ENCODE measurements at places on chromosomes 1 and 21.

GRCh38 chr21:44868707-44869106, 4.8 kb downstream of the PTTG1IP start:
- DNase-seq: no peak
- H3K27me3 ChIP-seq: no peaks in the 10 kb centered on the region
- H3K4me3 ChIP-seq: peak overlapping the region; percentile 53
- peaks cover 46% of the 10 kb centered on the region for H3K36me3 ChIP-seq
- peak overlapping the region; percentile 84 for H3K27ac ChIP-seq

GRCh38 chr1:84365225-84366221, 32.8 kb upstream of the DNASE2B start:
- H3K27me3 ChIP-seq: no peaks in the 10 kb centered on the region
- H3K27ac ChIP-seq: no peak overlapping the region
- DNase-seq: no peak
- peaks cover 3% of the 10 kb centered on the region for H3K4me1 ChIP-seq
- no peaks in the 10 kb centered on the region for H3K36me3 ChIP-seq
- no peak overlapping the region for H3K4me3 ChIP-seq

- DNase-seq: no peak
- H3K27ac ChIP-seq: no peak overlapping the region
- no peak overlapping the region for H3K4me3 ChIP-seq
- H3K36me3 ChIP-seq: no peaks in the 10 kb centered on the region
- H3K27me3 ChIP-seq: peaks cover 24% of the 10 kb centered on the region
Observed at GRCh38 chr1:207486198-207486597, 9.8 kb upstream of the CR1 start.

GRCh38 chr21:32592929-32593502, 7.7 kb upstream of the TCP10L start:
- H3K27me3 ChIP-seq: no peaks in the 10 kb centered on the region
- DNase-seq: no peak
- peaks cover 11% of the 10 kb centered on the region for H3K4me1 ChIP-seq

GRCh38 chr1:89603651-89604413, 29.1 kb upstream of the LRRC8C start:
- peaks cover 89% of the 10 kb centered on the region for H3K4me1 ChIP-seq
- H3K36me3 ChIP-seq: peaks cover 19% of the 10 kb centered on the region
- peak overlapping the region; percentile 26 for H3K4me3 ChIP-seq
- H3K27me3 ChIP-seq: no peaks in the 10 kb centered on the region
- peak overlapping the region; percentile 99 for H3K27ac ChIP-seq

- H3K36me3 ChIP-seq: peaks cover 54% of the 10 kb centered on the region
- peaks cover 7% of the 10 kb centered on the region for H3K4me1 ChIP-seq
- no peak overlapping the region for H3K27ac ChIP-seq
- H3K4me3 ChIP-seq: no peak overlapping the region
- H3K27me3 ChIP-seq: no peaks in the 10 kb centered on the region
Observed at GRCh38 chr21:34147792-34148418, 74.5 kb downstream of the MRPS6 start.

- no peaks in the 10 kb centered on the region for H3K36me3 ChIP-seq
- H3K4me3 ChIP-seq: peak overlapping the region; percentile 14
- no peaks in the 10 kb centered on the region for H3K27me3 ChIP-seq
- no peak for DNase-seq
Observed at GRCh38 chr1:159779403-159779851, 1.3 kb upstream of the DUSP23 start.

GRCh38 chr1:173137107-173137706, 69.9 kb downstream of the TNFSF4 start:
- H3K4me3 ChIP-seq: no peak overlapping the region
- no peak overlapping the region for H3K27ac ChIP-seq
- DNase-seq: no peak
- no peaks in the 10 kb centered on the region for H3K4me1 ChIP-seq
- H3K27me3 ChIP-seq: peaks cover 2% of the 10 kb centered on the region
- H3K36me3 ChIP-seq: no peaks in the 10 kb centered on the region

DNA sequence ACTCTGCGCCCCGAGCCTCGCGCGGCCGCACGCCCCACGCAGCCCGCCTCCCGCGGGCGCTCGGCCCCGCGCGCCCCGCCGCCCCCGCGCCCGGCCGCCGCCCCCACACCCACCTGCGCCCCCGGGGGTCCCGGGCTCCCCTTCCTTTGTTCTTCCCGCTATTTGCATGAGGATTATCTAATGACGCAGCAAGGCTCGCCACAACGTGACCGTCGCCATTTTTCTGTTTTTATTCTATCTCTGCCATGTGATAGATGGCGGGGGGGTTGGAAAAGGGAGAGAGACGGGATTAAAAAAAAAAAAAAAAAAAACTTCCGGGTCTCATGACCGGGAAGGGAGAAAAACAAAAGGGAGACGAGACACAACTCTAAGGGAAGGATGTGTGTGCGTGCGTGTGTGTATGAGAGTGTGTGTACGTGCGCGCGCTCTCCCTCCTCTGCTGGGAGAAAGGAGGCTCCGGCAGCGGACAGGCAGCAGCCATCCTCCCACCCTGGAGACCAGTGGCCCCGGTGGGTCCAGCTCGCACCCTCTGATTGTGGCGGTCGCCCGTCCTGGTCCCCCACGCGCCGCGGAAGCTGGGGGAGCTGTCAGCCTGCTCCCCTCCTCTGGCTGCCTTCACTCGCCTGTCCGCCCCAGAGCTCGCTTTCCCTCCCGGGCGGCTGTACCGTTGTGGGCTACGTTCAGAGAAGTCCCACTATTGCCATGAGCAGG, 80.4 kb upstream of the AK4 start:
- H3K4me3 ChIP-seq: peak overlapping the region; percentile 84
- peaks cover 41% of the 10 kb centered on the region for H3K4me1 ChIP-seq
- DNase-seq: peak; percentile 61
- H3K36me3 ChIP-seq: no peaks in the 10 kb centered on the region

DNA sequence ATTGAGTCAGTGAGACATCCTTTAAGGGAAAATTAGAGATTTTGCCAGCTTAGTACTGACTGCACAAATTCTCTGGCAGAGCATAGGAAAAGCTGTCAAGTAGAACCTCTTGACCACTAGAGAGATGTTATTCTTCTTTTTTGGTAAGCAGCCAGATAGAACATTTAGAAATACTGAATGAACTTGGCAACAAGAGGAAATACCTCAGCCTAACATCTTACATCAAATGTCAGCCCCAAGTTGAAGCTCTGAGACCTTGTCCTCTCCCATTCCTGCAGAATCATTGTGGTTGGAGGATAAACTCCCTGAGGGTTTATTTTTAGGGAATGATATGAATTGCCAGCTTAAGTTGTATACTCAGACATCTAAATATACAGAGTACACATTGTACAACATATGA, 53.5 kb downstream of the MIGA1 start:
- peaks cover 3% of the 10 kb centered on the region for H3K4me1 ChIP-seq
- no peak overlapping the region for H3K4me3 ChIP-seq
- H3K27me3 ChIP-seq: no peaks in the 10 kb centered on the region
- DNase-seq: no peak
- H3K36me3 ChIP-seq: peaks cover 17% of the 10 kb centered on the region
- H3K27ac ChIP-seq: no peak overlapping the region

GRCh38 chr1:29504196-29504595, 267.9 kb downstream of the PTPRU start:
- H3K4me3 ChIP-seq: no peak overlapping the region
- no peak overlapping the region for H3K27ac ChIP-seq
- no peak for DNase-seq
- H3K4me1 ChIP-seq: no peaks in the 10 kb centered on the region

DNA sequence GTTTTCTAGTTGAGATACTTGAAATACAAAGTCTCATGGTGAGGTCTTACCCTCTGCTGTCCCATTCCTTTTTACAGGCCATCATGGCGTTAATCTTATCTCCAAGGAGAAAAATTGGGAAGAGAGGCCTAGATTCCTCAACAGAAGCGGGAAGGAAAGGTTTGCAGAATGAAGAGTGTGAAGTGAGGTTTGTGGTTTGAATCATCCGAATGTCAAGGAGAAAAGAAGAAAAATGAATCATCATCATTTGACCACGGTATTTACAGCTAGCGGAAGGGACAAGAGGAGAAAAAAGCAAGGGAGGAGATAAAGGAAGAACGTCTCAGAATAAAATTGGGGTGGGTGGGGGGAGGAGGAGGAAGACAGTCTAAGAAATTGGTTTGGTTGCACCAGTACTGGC, 935 bp upstream of the COG2 start:
- H3K4me3 ChIP-seq: peak overlapping the region; percentile 96
- H3K27ac ChIP-seq: no peak overlapping the region
- no peak for DNase-seq
- H3K4me1 ChIP-seq: peaks cover 36% of the 10 kb centered on the region

DNA sequence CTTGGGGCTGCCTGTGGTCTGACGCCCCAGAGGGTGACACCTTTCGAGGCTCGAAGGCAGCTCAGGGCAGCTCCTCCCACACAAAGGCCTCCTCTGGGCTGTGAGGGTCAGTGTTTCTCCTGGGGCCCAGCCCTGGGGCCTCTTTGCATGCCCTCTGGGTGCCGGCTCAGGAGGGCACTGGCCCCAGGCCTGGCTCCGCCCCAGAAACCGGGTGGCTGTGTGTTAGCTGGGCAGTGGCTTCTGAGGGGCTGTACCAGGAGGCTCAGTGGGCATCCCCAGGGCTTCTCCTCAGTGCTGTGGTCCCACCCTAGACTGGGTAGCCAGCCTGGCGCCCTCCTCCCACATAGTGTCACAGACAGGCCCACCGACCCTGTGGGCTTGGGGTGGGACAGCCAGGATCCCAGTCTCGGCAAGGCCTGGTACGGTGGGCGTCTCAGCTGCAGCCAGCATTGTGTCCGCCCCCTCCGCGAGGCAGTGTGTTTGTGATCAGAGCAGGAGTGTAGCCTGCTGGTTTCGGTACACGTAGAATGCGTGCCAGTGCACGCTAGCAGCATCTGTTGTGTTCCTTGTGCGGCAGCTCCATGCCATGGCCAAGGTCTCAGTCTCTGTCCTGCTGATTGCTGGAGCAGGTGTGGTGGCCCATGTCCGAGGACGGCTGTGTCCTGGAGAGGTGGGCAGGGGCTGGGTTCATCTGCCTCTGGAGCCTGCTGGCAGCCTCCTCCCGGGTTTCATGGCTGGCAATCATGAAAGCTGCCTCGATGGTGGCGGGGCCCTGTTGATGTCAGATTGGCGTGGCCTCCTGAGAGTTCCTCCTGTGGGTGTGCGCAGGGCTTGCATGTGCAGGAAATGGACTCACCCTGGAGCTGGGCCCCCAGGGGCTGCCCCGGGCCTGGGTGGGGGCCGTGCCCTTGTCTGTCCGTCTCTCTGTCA, 28.0 kb downstream of the RRP1 start:
- H3K36me3 ChIP-seq: peaks cover 5% of the 10 kb centered on the region
- peaks cover 2% of the 10 kb centered on the region for H3K27me3 ChIP-seq
- H3K4me1 ChIP-seq: peaks cover 11% of the 10 kb centered on the region
- no peak for DNase-seq
- H3K4me3 ChIP-seq: no peak overlapping the region

- H3K4me3 ChIP-seq: no peak overlapping the region
- no peaks in the 10 kb centered on the region for H3K27me3 ChIP-seq
- H3K27ac ChIP-seq: no peak overlapping the region
Observed at GRCh38 chr21:45525910-45526306, 16.3 kb downstream of the SLC19A1 start.

GRCh38 chr1:41789661-41790330, 128.9 kb downstream of the HIVEP3 start:
- no peaks in the 10 kb centered on the region for H3K27me3 ChIP-seq
- H3K27ac ChIP-seq: peak overlapping the region; percentile 49
- DNase-seq: no peak

- H3K27ac ChIP-seq: no peak overlapping the region
- peaks cover 10% of the 10 kb centered on the region for H3K4me1 ChIP-seq
- no peak for DNase-seq
- peaks cover 60% of the 10 kb centered on the region for H3K27me3 ChIP-seq
- H3K36me3 ChIP-seq: no peaks in the 10 kb centered on the region
Observed at GRCh38 chr1:207500306-207500705, 4.3 kb downstream of the CR1 start.

GRCh38 chr1:160466961-160467360, 56.1 kb downstream of the SLAMF6 start:
- DNase-seq: no peak
- no peaks in the 10 kb centered on the region for H3K27me3 ChIP-seq
- no peak overlapping the region for H3K4me3 ChIP-seq
- H3K36me3 ChIP-seq: peaks cover 12% of the 10 kb centered on the region

DNA sequence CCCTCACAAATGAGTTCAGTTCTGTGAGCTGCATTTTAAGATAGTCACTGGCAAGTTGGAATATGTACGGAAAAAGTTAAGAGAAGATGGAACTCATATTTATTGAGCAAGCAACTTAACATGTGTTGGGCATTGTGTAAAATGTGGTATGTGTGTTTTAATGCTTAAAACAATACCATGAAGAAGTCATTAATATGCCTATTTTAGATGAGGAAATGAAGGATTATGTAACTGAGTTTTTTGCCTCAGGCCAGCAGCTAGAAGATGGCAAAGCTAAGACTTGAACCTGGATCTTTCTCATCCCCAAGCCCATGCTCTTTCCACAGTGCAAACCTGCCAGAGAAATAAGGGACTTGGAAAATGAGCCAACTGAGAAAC, 48.9 kb downstream of the SPATA46 start:
- no peak for DNase-seq
- H3K27ac ChIP-seq: no peak overlapping the region
- H3K4me1 ChIP-seq: no peaks in the 10 kb centered on the region
- H3K36me3 ChIP-seq: no peaks in the 10 kb centered on the region
- no peak overlapping the region for H3K4me3 ChIP-seq

DNA sequence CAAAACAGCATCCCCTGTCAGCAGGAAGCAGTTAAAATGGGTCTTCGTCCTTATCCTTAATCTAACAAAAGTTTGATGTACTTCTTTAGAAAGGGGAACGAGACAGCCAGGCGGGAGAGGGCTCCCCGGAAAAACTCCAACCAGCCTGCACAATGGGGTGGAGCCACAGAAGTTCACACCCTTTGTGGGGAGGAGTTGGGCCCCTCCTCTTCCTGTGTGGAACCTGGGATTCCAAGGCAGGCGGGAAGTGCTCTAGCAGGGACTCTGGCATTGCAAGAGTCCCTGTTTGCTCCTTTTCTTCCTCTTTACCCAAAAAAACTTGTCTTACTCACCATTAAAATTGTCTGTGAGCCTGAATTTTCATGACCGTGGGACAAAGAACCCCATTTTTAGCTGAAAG, 47.7 kb downstream of the FCRL5 start:
- H3K36me3 ChIP-seq: no peaks in the 10 kb centered on the region
- H3K4me3 ChIP-seq: no peak overlapping the region
- DNase-seq: no peak
- H3K27ac ChIP-seq: no peak overlapping the region
- no peaks in the 10 kb centered on the region for H3K4me1 ChIP-seq

- no peak overlapping the region for H3K27ac ChIP-seq
- H3K4me3 ChIP-seq: no peak overlapping the region
- H3K4me1 ChIP-seq: no peaks in the 10 kb centered on the region
- H3K27me3 ChIP-seq: peaks cover 7% of the 10 kb centered on the region
- DNase-seq: no peak
- H3K36me3 ChIP-seq: no peaks in the 10 kb centered on the region
Observed at GRCh38 chr1:59238993-59239392, 57.9 kb upstream of the FGGY start.

DNA sequence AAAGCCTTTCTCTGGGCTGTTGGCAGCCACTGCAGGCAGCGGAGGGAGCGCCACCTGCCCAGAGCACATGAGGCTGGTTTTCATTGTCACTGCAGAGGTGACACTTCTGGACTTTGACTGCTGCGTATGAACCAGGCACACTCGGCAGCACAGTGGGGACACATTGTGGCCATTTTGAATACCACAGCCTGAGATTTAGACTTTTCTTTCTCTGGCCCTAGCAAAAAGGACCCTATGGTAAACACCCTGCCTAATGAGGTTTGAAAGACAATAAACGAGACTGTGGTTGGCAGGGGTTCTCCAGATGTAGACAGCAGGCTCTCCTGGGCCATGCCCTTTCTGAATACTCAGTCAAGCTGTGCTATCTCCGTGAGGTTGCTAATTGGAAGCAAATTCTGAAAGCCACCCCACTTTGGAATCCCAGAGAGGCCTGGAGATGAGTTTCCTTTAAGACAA, 12.0 kb upstream of the KCNE2 start:
- no peak overlapping the region for H3K4me3 ChIP-seq
- peak; percentile 37 for DNase-seq
- H3K27me3 ChIP-seq: peaks cover 21% of the 10 kb centered on the region
- no peaks in the 10 kb centered on the region for H3K36me3 ChIP-seq
